AG08395 (cell line): ENCODE measurements at places on chromosomes 11 and 22.

DNA sequence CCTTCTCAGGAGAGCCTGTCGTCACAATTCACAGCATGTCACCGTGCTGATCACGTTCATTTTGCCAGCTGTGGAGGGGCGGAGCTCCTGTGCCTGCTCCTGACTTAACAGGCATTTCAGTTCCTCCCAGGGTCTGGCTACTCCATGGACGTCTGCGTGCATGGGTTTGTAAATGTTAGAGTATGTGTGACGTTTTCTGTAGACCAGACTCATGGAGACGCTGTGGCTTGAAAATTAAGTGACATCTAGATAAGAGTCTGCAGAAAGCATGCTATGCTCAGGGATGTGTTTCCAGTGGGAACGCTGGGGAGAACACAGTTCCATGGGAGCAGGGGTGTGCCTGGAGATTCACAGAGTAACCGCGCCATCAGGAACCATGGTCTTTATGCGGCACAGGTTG, 804.0 kb downstream of the TBC1D22A start:
- DNase-seq: no peak

- DNase-seq: no peak
Measured at GRCh38 chr11:59259867-59260475, 47.2 kb upstream of the MPEG1 start.

DNA sequence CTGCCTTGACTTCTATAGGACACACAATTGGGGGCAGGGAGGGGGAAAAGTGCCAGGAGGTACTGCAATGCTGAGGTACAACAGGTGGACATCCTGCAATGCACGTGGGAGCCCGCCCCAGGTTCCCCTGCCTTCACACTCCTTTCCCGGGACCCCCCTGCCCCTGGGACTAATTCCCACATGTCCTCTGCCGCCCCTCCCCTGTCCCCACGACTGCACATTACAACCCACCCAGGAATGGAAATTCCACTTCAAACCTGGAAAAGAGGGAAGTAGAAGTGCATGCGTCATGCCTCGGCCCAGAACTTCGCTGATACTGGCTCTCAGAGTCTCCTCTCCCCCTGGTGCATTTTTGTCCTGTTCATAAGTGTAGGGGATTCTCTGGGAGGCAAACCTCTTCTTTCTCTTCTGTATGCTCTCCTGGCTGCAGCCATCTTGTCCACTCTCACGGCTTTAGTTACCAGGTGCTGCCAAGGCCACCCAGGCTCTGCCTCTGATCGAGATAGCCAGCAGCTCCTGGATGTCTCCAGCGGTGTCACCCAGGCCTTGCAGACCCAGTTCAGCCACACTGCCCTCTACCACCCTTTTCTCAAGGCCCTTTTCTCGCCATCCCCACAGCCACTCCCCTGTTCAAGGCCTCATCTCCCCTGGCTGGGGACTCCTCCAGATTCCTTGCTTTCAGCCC, 43.7 kb downstream of the GDPD5 start:
- DNase-seq: no peak

GRCh38 chr11:5107285-5107684, 30.9 kb downstream of the OR52A5 start:
- DNase-seq: no peak

DNA sequence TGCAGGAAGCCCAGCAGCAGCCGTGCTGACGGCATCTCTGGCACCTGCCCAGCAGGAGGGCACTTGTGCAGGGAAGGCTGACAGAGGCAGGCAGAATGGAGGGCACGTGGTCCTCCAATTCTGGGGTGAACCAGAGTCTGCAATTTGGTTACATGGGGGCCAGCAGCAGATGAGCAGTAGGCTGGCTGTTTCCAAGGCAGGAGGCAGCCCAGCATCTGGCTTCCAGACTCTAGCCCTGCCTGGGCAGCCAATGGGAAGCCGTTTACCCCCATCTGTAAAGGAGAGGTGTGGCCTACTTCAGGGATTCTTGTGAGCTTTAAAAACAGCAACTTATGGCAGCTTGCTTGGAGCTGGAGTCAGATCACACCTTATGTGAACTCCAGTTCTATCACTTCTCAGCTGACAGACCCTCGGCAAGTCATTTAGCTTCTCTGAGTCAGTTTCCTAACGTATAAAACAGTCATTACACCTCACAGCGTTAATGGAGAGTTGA, 27.9 kb upstream of the RASL10A start:
- peak; percentile 92 for DNase-seq

GRCh38 chr22:49863931-49864330, 10.3 kb downstream of the ZBED4 start:
- no peak for DNase-seq

DNA sequence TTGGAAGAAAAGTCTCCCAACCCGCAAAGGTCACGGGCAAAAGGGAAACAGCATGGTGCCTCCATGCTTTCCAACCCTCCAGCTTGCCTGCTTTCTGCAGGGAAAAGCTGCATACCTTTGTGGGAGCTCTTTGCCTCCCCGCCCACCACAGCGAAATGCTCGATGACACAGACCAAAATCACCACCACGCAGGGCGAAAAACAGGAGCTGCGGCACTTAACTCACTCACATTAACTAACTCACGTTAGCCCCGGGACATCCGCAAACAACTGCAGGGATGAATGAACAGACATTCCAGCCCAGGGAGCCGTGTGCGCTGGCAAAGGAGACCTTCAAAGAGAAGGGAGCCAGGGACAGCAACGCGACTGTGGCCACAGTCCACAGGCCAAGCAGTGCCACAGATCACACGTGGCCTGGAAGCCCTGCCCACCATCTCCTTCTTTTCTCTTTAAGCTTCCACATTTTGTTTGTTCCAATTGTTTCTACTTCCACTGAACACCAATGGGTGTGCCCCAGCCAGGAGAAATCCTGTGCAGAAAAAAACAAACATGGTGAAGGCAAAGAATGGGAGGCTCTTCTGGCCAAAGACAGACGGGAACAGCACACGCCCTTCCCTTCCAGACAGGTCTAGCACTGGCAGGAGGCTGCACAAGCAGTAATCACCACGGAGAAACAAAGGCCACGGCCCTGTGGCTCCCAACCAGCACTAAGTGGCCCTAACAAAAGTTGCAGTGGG, 39.3 kb downstream of the DUSP8 start:
- peak; percentile 41 for DNase-seq

- no peak for DNase-seq
Measured at GRCh38 chr11:21110415-21110814, 441.0 kb downstream of the NELL1 start.

DNA sequence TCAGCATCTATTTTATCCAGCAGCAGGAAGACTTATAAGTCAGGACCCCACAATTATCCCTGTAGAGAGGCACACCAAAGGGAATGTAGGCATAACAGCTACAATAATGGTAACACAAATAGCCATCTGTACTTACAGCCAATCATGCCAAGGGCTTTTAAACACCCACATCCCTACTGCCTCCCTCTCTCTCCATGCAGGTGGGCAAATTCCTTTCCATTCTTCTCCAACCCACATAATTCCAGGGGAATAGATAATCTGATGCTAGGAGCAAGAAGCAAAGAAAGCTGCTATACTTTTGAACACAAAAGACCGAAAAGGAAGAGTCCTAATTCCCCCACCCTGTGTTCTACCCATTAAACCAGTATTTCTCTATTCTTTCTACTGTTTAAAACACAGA, 46.7 kb downstream of the RBFOX2 start:
- no peak for DNase-seq

- DNase-seq: peak; percentile 72
Measured at GRCh38 chr11:109085708-109086373, 336.1 kb upstream of the C11orf87 start.

DNA sequence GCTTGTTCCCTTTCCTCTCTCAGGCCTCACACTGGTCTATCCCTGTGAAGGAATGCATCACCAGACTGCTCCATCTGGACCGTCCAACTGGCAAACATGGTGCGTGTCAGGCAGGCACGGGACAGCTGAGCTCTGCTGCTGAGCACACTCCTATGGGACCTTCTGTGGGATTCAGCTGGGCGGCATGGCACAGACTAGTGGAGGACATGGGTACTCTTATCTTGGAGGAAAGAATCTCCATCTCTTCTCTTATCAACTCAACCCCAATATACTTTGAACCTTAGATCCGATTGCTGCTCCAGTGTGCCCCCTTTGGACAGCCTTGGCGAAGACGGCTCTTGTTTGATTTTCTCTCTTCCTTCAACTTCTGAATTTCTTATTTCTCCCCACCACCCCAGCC, 593.6 kb downstream of the ETS1 start:
- DNase-seq: no peak

GRCh38 chr11:67780056-67780455, 105.6 kb upstream of the ALDH3B2 start:
- no peak for DNase-seq

GRCh38 chr11:130603335-130603906, 155.0 kb downstream of the ADAMTS15 start:
- no peak for DNase-seq

DNA sequence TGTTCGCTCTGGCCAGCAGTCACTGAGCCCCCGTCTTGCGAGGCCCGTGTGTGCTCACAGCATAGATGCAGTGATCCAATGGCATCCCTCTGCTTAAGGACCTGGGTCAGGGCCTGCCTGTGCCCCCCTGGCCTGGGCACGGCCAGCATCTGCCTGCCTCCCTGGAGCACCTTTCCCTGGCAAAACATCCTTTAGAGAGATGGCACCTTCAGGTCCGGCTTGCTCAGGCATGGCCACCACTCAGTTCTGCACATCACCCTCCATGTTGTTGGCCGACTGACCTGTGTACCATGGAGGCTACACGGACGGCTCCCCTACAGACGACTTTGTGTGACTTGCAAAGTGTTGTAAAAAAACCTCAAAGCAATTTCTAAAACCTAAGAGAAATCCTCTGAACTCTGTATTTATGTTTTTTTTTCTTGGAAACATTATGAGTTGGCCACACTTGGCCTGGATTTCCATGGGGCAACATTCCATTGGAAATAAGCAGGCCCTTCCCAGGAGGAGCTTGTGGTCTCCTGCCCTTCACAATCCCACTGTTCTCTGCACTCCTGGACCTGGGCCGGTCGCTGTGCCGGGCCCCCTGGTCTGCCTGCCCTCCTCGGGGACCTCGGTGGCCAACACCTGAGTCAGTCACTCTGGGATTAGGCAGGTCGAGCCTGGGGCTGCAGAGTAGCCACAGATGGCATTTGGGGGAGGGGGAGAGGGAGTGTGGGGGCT, 592.4 kb downstream of the TBC1D22A start:
- no peak for DNase-seq

DNA sequence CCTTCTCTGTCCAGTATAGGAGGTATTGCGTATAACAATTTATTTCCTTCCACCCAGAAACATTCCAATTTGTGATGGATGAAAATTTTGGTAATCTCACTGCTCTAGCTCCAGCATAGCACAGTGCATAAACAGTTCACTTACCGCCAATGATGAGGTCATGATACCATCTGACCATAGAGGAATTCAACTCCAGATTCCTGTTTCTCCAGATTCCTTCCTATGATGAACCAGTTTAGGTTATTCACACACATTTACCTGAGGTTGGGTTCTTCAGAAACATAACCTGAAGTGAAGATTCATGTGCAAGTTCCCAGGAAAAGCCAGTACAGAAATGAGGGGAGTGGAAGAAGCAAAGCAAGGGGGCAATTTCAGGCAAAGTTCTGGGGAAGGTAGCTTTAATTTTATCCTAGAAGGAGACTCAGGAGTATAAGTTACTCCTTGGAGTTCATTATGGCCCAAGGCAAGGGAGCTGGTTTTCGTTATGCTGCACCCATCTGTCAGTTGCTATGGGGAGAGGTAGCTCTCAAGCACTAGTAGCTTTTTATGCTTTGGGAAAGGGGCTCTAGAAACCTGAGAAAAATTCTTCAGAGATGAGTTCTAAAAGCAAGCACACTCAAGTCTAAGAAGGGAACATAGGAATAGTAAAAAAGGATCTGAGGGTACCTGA, 121.6 kb downstream of the CASP12 start:
- DNase-seq: no peak

GRCh38 chr11:76151556-76152085, 54.7 kb downstream of the WNT11 start:
- DNase-seq: no peak

GRCh38 chr22:27761000-27761399, 40.6 kb downstream of the MN1 start:
- DNase-seq: no peak

GRCh38 chr11:102495161-102496042, 35.1 kb downstream of the MMP7 start:
- peak; percentile 71 for DNase-seq

DNA sequence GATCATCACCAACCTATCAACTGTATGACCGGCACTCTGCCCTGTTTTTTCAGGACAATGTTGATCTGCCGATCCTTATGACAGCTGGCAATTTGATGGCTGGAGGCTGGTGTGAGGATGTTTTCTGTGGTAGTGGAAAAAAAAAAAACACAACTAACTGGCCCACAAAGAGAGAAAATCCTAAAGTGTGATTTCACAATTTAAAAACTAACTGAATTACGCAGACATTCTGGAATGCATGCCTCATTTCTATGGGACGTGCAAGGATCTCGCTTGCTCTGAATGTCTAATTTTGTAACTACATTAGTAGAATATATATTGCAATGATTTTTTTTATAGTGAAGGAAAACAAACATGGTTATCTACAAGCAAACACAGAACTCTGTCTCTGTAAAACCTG, 590.5 kb downstream of the ETS1 start:
- DNase-seq: peak; percentile 51

- peak; percentile 45 for DNase-seq
Measured at GRCh38 chr11:68370211-68371111, 58.1 kb downstream of the LRP5 start.

DNA sequence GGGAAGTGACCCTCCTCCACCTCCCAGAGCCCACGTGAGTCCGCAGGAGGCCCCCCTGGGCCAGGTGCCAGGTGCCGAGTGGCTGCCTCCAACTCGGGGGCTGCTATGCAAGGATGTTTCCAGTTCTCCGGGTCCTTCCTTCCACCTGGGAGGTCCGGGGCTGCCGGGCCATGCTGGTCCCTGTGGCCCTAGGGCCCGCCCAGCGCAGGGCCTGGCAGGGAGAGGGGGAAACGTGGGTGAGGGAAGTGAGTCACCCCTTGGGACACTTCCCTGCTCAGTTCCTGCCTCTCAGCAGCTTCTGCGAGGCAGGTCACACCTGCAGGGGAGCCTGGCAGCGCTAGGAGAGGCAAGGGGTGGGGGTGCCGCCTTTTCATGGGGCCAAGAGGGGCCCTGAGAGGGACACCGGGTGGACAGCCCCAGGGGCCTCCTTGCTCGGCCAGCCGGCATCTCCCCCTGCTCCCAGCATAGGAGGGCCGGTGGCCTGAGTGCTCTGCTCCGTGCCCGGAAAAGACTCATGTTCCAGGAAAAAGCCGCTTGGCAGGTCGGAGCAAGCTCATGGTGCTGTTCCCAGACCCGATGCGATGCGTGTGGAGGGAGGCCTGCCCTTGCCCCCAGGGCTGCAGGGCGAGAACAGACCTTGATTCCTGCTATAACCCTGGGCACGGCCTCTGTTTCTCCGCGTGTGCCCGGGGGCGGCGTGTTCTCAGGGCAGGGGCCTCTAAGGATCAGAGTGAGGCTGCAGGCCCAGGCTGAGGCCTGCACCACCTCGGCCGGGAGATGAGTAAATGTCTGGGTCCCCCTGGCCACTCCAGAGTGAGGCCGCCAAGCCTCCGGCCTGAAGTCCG, 30.3 kb upstream of the WNT7B start:
- DNase-seq: peak; percentile 62

DNA sequence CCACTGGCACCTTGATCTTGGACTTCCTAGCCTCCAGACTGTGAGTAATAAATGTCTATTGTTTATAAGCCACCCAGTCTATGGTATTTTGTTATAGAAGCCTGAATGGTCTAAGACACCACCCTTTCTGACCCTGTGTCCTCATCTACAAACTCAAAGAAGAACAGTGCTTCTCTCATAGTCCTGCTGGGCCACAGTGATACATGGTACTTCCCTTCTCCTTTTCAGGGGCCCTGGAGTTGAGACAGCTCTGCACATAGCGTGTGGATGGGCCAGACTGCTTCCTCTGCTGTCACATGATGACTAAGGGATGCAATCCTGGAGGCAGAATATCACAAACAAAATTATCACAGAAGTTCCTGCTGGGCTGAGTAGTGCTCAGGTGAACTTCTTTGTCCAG, 5.0 kb downstream of the KCNJ11 start:
- DNase-seq: no peak
